Activated naive CD4-positive, alpha-beta T cell treated with Interleukin-2 at 50 U/mL for 16 hours (primary cell): ENCODE measurements at places on chromosomes 1 and 21.
A peak's percentile ranks its signal among the peaks of the same experiment; 100 is the strongest.

DNA sequence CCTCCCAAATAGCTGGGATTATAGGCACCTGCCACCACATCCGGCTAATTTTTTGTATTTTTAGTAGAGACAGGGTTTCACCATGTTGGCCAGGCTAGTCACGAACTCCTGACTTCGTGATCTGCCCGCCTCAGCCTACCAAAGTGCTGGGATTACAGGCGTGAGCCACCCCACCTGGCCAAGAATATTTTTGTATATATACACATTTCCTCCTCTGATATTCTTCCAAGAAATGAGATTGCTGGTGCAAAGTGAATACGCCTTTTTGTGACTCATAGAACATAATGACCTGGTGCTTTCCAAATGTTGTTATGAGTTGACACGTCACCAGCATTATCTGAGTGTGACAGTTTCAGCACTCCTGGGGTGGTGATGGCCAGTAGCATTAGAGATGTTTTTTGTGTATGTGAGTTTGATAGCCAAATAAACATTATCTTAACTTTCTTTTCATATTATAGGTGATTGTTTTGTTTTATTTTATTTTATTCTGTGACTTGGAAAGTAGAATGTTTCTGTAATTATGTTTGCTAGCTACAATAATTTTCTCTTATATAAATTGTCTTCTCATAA is 54.9 kb downstream of the KCNK1 start:
- DNase-seq: no peak

DNA sequence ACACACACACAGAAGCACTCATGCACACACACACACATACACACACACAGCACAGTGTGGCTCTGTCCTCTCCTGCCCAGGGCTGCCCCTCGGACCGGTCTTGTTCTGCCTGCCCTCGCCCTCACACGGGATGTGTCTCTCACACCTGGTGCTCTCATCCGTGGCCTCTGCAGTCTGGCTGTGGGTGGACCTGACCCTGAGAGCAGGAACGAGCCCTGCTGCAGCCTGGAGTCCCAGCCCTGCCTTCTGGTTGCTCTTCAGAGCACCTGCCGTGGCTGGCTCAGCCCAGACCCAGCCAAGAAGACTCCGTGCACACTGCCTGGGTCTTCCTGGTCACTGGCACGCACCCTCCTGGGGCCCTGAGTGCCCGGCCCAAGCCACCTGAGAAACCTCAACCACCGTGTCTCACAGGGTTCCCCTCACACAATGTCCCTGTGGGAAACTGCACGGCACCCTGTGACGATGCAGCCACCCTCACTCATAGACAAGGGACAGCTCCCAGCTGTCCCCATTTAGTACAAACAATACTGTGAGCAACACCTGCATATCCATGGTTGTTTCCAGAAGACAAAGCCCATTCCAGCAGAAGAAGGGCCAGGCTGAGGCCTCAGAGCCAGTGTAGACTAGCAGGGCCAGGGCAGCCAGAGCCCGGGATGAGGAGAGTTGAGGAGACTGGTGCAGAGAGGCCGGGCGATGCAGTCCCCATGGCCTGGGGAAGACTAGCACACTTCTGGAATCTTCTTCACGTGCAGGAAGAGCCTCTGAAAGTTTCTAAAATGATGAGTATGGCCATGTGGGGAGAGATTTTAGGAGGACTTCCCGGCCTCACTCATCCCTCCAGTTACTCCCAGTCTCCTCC is 234.0 kb downstream of the NPHP4 start:
- DNase-seq: no peak

DNA sequence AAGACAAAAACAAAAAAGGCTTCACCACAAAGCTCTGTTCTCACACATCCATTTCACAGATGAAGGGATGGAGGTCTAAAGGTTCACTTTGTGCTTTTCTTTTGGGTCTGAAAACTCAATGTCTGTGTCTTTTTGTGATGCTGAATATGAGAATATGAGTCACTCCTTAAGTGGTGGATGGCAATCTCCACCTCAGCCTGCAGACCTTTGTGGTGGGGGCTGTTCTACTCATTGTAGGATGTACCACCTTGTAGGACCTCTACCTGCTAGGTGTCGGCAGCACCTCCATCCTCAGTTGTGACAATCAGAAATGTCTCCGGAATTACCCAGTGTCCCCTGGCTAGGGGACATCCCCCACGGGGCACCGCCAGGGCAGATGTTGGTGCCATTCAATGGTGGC is 42.8 kb downstream of the UBASH3A start:
- no peak for DNase-seq

- DNase-seq: no peak
Measured at GRCh38 chr1:41613689-41614574, 129.4 kb upstream of the EDN2 start.

GRCh38 chr1:111961016-111961415 is 28.5 kb downstream of the KCND3 start:
- no peak for DNase-seq

DNA sequence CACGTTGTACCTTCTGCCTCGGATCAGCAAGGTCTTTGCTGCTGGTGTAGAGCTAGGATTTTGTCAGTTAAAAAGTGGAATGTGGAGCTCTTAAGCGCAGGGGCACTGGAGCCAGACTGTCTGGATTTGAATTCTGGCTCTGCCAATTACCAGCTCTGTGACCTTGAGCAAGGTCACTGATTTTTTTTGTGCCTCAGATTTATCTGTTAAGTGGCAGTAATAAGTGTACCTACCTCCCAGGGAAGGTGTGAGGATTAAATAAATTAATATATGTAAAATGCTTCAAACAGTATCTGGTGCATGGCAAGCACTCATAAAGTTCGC is 40.3 kb downstream of the UBE2U start:
- DNase-seq: no peak

DNA sequence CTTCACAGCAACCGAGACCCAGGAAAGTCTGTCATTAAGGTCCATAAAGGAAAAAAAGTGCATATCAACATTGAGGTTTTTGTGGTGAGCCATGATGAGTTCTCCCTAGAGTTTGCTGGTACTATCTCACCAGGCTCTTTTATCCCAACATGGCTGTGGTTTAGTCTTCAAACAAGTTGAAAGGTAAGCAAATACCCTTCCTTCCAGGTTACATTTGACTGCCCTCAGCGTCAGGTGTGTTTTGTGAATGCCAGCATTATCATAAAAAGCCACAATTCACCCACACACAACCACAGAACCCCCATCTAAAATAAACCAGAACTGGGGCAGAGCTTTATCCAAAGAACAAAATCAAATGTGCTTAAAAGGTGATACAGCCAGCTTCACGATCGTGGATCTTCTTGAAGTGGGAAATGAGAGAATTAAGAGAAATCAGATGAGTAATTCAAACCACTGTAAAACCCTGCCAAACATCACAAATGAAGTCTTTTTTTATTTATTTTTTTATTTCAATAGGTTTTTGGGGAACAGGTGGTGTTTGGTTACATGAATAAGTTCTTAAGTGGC is 64.7 kb downstream of the SETD4 start:
- no peak for DNase-seq

- DNase-seq: no peak
Measured at GRCh38 chr21:44477712-44478111, 22.4 kb downstream of the LRRC3 start.

- no peak for DNase-seq
Measured at GRCh38 chr1:147897029-147897752, 5.4 kb upstream of the GJA8 start.

- peak; percentile 43 for DNase-seq
Measured at GRCh38 chr1:91948501-91949355, 473 bp upstream of the BRDT start.
